ENCODE measurements at places on chromosomes 12 and 14. TPM values are rescaled to one million over a fixed set of nuclear protein-coding genes. Genes with fewer than 3 reads are reported as not detected.

GLIPR1 gene
- 52.0 TPM for total RNA-seq

TUNAR gene
- total RNA-seq, result not detected

DEGS2 gene
- total RNA-seq, result 5.8 TPM

IFNG-AS1 gene
- total RNA-seq, result not detected

FOXG1 gene
- total RNA-seq, result not detected

EML1 gene
- 34.5 TPM for total RNA-seq

- no peak for DNase-seq
- no peak overlapping the region for H3K27ac ChIP-seq
- H3K36me3 ChIP-seq, result no peaks in the 10 kb centered on the region
- no peaks in the 10 kb centered on the region for H3K27me3 ChIP-seq
Measured at GRCh38 chr14:58873228-58873953, 235.6 kb downstream of the DACT1 start.

DNA sequence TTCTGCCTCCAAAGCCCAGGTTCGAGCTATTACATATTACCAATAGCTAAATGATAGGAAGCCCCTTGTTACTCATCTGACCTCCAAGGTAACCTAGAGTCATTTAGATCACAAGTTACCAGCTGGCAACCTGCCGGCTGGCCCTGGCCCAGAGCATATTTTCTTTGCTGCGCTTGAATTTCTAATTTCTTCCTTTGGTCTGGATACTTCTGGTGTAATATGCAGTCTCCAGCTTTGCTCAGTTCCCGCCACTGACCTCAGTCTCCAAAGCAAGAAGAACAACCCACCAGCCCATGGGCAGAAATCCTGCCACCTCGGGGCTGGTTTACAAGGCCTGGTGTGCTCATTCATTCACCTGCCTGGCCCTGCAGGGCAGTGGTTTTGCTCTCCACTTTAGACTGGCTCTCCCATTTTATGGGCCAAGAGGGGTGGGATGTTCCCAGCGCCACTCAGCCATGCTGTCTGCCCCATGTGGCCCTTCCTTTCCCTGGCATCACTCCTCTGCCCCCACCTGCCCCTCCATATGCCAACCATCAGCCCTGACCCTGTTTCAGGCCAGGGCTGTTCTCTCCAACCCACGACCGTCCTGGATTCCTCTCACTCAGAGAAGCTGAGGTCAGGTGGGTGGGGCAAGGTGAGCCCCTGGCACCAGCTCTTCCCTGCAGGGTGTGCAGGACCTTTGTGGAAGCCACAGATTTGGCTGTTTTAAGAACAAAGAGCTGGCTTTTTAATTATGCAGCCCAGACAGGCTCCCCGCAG, 76.0 kb downstream of the PRIMA1 start:
- H3K4me1 ChIP-seq, result no peaks in the 10 kb centered on the region
- H3K4me3 ChIP-seq, result no peak overlapping the region
- no peaks in the 10 kb centered on the region for H3K36me3 ChIP-seq

DNA sequence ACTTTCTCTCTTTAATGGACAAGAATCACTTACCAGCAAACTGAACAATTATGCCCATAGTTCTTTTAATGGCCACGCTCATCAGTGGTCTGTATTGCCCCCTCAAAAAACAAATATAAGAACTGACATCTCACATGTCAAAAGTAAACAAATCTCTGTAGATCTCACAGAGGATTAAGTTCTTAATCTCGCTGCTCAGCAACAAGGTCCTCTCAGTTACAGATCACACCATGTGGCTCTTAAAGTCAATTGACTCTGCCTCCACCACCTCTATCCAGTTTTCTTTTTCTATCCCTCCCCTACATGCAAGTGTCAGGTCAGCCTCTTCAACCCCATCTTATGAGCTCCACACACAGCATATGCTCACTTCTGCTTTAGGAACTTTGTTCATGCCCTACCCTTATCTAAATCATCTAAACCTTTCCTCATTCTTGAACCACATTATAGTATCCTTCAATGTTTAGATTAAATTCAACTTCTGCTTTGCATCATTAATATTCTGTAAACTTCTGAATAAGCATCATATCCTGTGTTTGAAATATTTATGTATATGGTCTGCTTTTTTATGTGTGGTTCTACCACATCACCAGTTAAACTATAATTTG, 7.2 kb downstream of the ADAM20 start:
- H3K4me3 ChIP-seq, result no peak overlapping the region
- H3K36me3 ChIP-seq, result peaks cover 5% of the 10 kb centered on the region
- H3K27ac ChIP-seq, result no peak overlapping the region
- H3K27me3 ChIP-seq, result no peaks in the 10 kb centered on the region
- no peak for DNase-seq

DNA sequence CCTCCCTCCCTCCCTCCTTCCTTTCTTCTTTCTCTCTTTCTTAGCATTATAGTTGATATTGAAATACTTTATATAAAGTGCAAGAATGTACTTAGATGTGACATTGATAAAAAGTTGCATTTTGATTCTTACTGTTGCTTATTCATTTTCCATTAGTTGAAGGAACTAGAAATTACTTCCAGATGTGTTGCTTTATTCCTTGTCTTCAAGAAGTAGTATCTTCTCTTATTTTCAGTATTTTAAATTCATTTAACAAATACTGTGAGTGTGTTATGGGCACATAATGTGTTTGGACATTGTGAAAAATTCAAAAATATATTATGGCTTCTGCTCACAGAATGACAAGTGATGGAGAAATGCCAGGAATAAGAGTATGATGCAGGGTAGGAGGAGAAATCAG, 45.6 kb downstream of the TRMT5 start:
- no peaks in the 10 kb centered on the region for H3K4me1 ChIP-seq
- H3K27ac ChIP-seq, result no peak overlapping the region
- no peak overlapping the region for H3K4me3 ChIP-seq
- no peak for DNase-seq
- no peaks in the 10 kb centered on the region for H3K36me3 ChIP-seq
- H3K27me3 ChIP-seq, result no peaks in the 10 kb centered on the region

GRCh38 chr12:82608706-82609105, 78.0 kb upstream of the TMTC2 start:
- H3K36me3 ChIP-seq, result no peaks in the 10 kb centered on the region
- DNase-seq, result no peak
- H3K4me1 ChIP-seq, result no peaks in the 10 kb centered on the region
- H3K27ac ChIP-seq, result no peak overlapping the region
- H3K27me3 ChIP-seq, result no peaks in the 10 kb centered on the region
- no peak overlapping the region for H3K4me3 ChIP-seq

DNA sequence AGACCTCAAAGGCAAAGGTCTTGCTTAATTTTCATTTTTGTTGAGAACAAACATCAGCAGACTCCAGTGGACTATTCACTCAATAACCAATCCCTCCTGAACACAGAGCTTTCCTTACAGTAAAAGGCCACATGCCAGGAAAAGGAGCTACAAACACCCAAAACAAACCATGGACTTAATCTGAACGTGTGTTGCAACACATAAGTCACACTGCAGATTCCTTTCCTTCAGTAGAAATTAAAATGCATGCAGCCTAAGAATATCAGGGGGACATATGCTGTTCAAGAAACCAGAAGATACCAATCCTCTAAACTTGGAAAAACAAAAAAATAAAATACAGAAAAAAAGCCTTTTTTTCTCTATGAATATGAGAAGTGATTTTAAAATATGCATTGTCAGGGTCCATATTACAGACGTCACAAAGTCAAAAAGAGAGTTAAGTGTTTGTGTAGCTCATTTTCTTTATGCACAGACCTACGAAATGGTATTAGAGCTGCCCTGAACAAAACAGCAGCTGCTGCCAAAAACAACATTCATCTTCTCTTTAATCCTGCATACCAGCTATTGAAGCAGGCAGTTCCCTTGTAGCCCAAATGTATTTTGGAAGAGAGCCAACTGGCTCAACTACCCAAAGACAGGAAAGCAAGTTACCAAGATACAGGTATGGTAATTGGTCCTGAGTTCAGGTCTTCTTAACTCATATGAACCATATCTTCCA, 26.2 kb downstream of the KITLG start:
- H3K27ac ChIP-seq, result peak overlapping the region; percentile 9
- H3K27me3 ChIP-seq, result no peaks in the 10 kb centered on the region
- DNase-seq, result no peak

- no peak for DNase-seq
- no peak overlapping the region for H3K27ac ChIP-seq
- H3K4me1 ChIP-seq, result no peaks in the 10 kb centered on the region
- no peak overlapping the region for H3K4me3 ChIP-seq
Measured at GRCh38 chr12:130970908-130971233, 17.2 kb downstream of the ADGRD1 start.

DNA sequence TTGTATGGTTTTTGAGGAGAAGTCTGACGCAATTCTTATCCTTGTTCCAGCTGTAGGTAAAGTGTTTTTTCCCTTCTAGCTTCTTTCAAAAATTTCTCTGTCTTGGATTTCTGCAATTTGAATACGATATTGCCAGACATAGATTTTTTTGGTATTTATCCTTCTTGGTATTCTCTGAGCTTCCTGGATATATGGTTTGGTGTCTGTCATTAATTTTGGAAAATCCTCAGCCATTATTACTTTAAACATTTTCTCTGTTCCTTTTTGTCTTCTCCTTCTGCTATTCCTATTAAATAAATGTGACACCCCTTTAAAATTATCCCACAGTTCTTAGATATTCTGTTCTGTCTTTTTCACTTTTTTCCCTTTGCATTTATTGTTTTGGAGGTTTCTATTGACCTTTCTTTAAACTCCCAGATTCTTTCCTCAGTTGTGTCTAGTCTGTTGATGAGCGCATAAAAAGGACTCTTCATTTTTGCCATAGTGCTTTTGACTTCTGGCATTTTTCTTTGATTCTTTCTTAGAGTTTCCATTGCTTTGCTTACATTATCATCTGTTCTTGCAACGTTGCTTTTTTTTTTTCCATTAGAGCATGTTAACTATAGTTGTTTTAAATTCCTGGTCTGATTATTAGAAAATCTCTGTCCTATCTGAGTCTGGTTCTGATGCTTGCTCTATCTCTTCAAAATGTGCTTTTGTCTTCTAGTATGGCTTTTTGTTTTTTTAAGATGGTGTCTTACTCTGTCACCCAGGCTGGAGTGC, 129.1 kb downstream of the MSRB3 start:
- no peak overlapping the region for H3K4me3 ChIP-seq
- H3K4me1 ChIP-seq, result no peaks in the 10 kb centered on the region
- no peak overlapping the region for H3K27ac ChIP-seq

Measured in lower lobe of right lung (tissue), 2 donors.